ENCODE measurements at places on chromosomes 3 and 15.

GRCh38 chr3:71139496-71139895, 444.0 kb downstream of the FOXP1 start:
- no peak for DNase-seq

DNA sequence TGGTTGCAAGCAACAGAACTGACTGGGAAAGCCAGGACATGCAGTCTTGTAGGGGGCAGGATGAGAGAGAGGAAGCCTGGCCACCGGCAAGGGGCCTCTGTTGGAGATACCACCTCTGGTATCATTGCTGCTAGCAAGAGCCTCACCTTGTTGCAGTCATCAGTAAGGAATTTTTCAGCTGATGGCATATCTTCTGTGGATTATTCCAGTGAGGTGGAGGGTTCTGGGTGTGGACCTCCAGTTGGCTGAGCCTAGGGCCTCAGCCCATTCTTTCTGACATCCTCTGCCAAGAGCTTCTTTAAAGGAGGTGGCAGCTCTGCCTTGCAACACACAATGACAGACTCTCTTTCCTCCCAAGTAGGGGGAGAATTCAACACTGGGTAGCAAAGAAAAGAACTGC, 128.9 kb downstream of the AQP9 start:
- no peak for DNase-seq

DNA sequence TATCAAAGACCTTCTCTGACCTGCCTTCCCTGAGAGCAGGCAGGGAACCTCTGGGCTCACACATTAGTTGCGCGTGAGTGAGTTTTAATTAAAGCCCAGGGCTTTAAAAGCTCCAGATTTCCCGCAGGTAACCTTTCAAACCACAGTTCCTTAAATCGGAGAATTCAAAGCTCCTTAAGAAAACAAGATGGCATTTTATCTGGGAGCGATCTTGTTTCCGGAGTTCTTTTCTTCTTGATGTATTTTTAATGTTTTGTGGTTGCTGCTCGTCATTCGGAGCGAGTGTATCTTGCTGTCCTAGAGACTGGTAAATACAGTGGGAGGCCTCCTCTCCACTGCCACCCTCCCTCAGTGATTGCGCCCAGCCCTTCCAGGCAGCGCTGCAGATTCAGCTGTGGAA, 284.3 kb downstream of the CLSTN2 start:
- no peak for DNase-seq

DNA sequence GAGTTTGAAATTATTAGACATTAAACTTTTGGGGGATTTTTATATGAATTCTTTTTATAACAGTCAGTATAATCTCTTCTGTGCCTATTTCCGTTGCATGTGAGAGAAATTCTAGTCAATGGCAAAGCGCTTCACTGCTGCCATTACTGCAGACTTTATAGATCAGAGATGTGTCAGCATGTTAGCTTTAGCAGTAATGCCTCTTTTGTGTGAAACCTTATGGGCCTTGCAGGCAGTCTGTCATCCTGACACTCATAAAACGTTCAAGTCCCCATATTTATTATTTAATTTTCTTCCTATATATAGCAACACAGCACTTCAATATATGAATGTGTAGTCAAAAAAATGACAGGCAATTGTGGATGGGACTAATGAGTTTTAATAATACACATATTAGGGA, 191.0 kb downstream of the NLGN1 start:
- no peak for DNase-seq

DNA sequence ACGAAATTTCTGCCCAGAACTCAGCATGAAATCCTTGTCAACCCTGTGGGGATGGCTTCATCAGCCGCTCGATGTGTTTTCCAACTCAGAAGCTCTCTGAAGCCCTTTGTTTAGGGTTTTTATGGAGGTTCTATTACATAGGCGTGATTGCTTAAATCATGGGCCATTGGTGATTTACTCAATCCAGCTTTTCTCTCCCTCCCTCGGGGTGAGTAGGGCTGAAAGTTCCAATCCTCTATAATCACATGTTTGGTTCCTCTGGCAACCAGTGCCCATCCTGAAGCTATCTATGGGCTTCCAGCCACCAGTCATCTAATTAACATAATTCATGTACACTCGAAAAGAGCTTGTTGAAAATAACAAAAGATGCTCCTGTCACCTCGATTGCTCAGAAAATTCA, 51.6 kb downstream of the GATM start:
- DNase-seq: no peak

- DNase-seq: no peak
These were observed 29.9 kb upstream of the LDHAL6B start for GRCh38 chr15:59176653-59177316.
